Fibroblast of villous mesenchyme (primary cell): ENCODE measurements at places on chromosomes 12 and 14. TPM values are rescaled to one million over a fixed set of nuclear protein-coding genes. Genes with fewer than 3 reads are reported as not detected.

Gene NPC2
- total RNA-seq: 252 and 317 TPM in 2 replicates

Gene TSPAN8
- 0.43 TPM in 1 of 2 replicates, not detected in the other for total RNA-seq

- no peak for DNase-seq
Measured at GRCh38 chr14:89493877-89494634, 77.0 kb upstream of the FOXN3 start.

Gene GPR84
- not detected in 2 replicates for total RNA-seq
